ENCODE measurements at places on chromosomes 16 and 17. TPM values are rescaled to one million over a fixed set of nuclear protein-coding genes. Genes with fewer than 3 reads are reported as not detected.

DNA sequence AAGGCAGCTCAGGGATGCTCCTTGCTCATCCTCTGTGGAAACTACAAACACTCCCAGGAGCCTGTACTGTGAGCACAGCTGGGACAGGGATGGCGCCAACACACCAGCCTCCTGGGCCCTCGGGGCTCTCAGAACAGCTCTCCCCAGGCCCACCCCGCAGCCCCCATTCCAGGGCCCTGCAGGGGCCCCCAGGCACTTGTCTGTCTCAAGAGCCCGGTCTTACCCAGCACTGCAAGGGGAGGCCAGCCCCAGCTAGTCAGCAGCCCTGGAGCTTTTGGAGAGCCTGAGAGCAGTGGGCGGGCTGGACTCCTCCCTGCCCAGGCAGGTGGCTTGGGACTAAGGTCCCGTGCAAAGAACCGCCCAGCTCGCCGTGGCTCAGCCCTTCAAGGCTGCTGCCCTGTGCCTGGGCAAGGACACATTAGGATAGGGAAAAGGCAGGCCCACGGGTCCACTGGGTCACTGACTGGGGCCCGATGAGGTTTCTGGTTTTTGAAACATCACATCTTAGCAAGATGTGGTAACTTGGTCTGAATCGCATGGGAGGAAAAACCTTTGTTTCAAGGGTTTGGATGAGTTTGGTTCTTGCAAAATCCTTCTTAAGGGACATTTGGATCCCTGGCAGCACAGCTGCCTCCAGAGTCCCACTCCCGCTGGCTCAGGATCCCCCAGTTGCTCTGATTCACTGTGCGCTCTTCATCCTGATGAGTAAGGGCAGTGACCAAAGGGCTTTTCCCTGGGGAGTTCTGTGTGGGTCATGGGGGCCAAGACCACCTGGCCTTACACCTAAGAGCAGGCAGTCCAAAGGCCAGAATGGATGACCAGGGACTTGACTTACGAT, 2.8 kb downstream of the DNASE1L2 start:
- no peak for DNase-seq

DNA sequence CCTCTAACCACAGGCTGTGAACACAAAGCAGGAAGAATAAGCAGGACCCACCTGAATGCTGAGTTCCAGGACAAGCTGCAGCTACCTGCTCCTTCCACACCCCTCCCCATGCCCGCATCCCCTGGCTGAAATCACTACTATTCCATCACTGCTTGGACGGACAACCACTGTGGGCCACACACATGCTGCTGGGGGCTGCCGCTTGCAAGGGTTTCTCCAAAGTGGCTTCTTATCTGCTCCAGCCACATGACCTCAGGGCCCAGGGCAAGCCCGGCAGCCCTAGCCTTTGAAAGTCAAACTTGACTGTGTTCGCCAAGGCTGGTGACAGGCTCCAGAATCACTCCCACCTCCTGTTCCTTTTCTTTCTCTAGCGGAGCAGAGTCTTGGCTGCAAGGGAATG, 18.4 kb downstream of the FA2H start:
- no peak for DNase-seq

- peak; percentile 55 for DNase-seq
Observed at GRCh38 chr16:11356573-11357331, 11.5 kb downstream of the RMI2 start.

- no peak for DNase-seq
Observed at GRCh38 chr17:70901870-70902269, 732.5 kb downstream of the KCNJ2 start.

DNA sequence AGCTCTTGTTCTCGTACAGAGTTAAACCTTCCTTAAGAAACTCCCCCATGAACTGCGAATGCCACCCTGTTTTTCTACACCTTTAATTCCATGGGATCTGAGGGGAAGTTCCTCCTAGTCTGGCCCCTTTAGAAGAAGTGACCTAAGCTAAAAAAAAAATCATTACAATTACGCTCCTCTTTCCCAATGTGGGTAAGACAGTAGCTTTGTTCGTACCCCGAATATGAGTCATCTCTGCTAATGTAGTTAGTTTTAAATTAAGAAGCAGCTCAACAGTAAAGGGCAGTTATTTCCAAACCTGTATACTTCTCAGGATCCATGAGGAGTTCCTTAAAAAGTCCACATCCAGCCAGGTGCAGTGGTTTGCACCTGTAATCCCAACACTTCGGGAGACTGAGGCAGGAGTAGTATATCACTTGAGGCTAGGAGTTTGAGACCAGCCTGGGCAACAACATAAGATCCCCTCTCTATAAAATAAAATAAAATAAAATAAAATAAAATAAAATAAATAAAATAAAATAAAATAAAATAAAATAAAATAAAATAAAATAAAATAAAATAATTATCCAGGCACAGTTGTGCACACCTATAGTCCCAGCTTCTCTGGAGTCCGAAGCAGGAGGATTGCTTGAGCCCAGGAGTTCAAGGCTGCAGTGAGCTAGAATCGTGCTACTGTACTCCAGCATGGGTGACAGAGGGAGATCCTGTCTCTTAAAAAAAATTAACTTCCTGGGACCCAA, 26.1 kb downstream of the RCVRN start:
- peak; percentile 66 for DNase-seq

DNA sequence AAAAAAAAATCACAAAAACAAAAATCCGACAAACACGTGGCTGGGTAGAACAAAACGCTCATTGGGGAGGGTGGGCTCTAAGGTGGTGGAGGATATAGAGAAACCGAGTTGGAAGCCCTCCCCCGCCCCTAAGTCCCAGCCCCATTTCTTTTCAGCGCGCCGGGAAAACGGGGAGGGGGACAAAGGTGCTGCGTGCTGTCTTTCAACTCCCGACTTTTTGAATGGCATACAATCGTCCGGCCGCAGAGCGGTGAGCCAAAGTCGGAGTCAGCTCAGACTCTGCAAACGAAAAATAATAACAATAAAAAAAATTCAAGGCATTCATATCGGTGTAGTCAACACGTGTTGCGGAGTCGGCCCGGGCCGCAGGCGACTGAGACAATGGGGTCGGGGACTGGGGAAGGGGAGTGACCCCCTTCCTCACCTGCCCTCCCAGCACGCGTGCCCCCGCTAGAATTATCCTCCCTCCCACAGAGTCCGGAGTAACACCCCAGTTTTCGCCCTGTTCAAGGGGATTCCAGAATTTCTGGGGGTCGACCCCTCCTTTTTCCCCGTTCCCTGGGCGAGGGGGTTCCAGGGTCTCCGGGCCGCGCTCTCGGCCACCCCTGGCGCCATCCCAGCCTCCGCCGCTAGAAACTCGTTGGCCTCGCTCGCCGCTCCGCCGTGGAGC, 1.7 kb upstream of the IGF2BP1 start:
- DNase-seq, result peak; percentile 32

GRCh38 chr17:80819422-80820164, 172.0 kb upstream of the CHMP6 start:
- DNase-seq, result no peak

DNA sequence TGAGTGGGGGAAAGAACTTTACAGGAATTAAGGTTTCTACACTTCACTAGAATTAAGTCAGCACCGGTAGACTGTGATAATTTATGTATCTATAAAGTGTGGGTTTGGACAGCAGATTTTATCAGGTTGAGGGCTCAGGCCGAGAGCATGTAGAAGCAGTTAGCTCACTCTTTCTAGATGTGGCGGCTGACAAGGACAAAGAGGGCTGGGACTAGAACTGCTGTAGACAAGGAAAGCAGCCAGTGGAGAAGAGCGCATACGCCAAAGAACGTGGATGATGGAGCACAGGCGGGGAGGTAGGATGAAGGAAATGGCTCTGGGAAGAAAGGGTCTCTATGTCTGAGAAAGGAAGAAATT, 504 bp upstream of the GOSR1 start:
- no peak for DNase-seq

GRCh38 chr17:43443381-43443780, 40.4 kb upstream of the DHX8 start:
- DNase-seq, result no peak

DNA sequence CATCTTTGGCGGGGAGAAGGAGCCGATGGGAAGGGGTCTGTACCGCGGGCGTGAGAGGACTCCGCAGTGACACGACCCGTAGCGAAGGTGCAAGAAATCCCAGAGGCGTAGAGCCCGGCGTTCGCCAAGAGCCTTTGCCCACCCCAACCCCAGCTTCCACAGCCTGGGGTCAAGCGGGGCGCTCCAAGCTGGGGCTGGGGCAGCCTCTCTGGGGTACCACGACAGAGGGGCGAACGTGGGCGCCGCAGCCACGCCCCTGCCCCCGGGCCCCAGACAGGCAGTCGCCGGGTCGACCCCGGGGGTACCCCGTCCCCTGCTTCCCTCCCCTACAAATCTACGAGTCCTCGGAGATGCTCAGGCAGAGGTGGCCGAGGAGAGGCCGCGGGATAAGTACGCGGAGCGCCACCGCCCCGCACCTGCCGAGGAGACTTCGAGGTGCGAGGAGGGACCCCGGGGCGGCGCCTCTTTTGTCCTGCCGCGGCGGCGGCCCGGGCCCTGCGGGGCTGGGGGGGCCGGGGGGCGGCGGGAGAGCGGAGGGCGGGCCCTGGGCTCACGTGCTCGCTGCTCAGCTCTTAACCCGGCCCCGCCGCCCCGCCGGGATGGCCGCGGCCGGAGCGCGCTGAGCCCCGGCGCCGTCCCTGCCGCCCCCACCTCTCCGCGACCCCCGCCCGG, at the start of gene ADAM11:
Gene ADAM11, plus strand, starts transcription at position 575 of the 672 bp plus-strand sequence. CDS start 212 bp downstream, outside the sequence.
- DNase-seq, result no peak

GRCh38 chr16:27232061-27232900, 29.0 kb downstream of the KDM8 start:
- DNase-seq, result no peak

The NPIPA3 gene
- 0.82 TPM for total RNA-seq

- no peak for DNase-seq
Observed at GRCh38 chr16:54774768-54775167, 155.9 kb upstream of the IRX5 start.

The ZNF750 gene
- total RNA-seq, result not detected

DNA sequence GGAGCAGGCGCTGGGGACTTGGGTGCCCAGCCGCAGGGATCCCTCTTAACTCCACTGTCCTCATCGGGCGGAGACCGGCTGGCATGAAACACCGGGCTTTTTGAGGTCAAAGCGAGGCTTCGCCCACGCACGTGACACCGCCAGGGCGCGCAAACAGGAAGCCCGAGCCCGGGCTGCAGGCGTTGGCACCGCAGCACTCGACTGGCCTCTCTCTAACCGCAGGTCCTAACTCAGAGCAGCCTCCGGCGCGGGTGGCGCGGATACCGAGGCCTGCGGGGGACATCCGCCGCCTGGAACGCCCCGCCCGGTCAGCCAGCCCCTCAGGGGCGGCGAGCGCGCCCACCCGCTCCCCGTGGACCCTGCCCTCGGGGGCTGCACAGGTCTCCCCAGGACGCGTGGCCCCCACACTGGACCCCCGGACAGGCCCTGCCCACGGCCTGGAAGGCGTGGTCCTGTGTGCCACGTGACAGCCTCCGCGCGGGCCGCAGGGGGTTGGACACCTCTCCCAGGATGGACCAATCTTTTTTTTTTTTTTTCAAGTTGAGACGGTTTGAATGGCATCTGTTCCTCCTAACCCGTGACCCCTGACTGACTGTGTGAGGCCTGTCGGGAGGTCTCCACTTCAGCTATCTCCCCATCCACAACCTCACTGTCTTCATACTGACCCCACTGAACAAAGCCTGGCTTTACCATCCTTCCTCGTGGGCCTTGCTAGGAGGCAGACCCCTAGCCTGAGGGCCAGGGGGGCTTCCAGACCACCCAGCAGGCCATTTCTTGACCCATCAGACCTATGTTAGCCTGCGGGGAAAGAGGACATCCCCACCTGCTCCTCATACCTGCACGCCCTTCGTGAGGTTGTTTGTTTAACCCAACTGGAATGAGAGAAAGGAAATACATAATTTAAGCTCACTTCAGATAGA, 8.4 kb upstream of the SLC47A2 start:
- DNase-seq, result no peak

DNA sequence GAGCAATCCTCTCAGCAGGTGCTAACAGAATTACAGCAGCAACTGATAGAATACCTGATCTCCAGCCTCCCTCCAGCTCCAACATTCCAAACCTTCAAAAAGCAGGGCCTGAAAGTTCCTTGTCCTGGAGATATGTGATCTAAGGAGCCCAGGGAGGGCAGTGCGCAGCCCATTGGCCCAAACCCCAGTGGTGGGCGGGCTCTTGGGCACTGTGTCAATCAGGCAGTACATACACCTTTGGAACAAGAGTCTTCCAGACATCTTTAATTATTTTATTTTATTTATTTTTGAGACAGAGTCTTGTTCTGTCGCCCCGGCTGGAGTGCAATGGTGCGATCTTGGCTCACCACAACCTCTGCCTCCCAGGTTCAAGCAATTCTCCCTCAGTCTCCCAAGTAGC, 24.2 kb downstream of the SLC12A3 start:
- DNase-seq, result no peak

GRCh38 chr17:8480011-8480976, 44.6 kb downstream of the NDEL1 start:
- no peak for DNase-seq

DNA sequence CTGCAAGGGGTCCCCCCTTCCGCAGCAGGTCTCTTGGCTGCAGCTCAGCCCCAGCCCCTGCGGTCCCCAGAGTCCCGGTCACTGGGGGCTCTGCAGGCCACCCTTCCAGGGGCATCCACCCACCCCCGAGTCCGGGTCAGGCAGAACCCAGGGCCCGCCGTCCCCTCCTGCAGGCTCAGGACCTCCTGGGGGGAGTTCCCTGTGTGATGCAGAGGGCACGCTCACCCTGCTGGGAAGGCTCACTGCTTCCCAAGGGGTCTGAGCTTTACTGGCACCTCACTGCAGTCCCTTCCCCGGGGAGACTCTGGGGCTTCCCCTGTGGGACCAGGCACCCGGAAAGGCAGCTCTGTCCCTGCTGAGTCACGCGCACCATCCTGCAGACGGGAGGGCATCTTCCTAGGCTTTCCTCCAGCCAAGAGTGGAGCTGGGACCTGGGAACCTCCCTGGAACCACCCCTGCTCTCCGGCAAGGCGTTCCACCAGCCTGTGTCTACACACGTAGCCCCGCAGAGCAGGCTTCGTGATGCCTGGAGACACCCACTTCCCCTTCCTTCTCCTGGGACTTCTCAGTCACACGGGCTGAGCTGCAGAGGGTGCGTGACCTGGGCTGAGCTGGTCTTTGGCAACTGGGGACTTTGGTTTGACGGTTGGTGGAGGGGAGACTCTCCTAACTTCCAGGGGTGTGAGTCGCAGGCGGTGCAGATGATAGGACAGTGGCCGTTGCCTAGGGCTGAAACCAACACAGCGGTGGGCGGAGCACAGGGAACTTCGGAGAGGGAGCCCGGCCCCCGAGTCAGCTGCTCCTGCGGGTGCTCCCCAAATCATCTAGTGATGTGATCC, 23.4 kb downstream of the SLC25A10 start:
- DNase-seq, result no peak

GRCh38 chr16:90077757-90078578, 837 bp upstream of the PRDM7 start:
- DNase-seq, result peak; percentile 30

DNA sequence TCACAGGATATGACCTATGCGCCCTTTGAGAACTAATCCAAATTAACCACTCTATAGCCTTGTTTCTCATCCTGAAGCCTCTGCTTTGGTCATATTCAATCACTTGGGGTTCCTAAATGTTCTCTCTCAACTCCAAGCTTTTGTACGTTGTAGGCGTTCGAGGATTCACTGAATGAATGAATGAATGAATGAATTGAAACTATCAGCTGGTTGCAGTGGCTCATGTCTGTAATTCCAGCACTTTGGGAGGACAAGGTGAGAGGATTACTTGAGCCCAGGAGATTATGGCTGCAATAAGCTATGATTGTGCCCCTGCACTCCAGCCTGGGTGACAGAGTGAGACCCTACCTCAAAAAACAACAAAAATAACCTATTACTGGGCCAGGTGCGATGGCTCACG, 5.9 kb upstream of the SUMO2 start:
- DNase-seq, result no peak

GRCh38 chr16:14310519-14310991, 239.4 kb downstream of the MRTFB start:
- DNase-seq, result no peak
